NCI-H1092 (cell line): ENCODE measurements at places on chromosomes 7 and 10.
A peak's percentile ranks its signal among the peaks of the same experiment; 100 is the strongest.

- DNase-seq, result no peak
These were observed 67.3 kb downstream of the EPDR1 start for GRCh38 chr7:37987732-37988131.

GRCh38 chr10:49335364-49335972, 36.5 kb downstream of the C10orf71 start:
- no peak for DNase-seq

DNA sequence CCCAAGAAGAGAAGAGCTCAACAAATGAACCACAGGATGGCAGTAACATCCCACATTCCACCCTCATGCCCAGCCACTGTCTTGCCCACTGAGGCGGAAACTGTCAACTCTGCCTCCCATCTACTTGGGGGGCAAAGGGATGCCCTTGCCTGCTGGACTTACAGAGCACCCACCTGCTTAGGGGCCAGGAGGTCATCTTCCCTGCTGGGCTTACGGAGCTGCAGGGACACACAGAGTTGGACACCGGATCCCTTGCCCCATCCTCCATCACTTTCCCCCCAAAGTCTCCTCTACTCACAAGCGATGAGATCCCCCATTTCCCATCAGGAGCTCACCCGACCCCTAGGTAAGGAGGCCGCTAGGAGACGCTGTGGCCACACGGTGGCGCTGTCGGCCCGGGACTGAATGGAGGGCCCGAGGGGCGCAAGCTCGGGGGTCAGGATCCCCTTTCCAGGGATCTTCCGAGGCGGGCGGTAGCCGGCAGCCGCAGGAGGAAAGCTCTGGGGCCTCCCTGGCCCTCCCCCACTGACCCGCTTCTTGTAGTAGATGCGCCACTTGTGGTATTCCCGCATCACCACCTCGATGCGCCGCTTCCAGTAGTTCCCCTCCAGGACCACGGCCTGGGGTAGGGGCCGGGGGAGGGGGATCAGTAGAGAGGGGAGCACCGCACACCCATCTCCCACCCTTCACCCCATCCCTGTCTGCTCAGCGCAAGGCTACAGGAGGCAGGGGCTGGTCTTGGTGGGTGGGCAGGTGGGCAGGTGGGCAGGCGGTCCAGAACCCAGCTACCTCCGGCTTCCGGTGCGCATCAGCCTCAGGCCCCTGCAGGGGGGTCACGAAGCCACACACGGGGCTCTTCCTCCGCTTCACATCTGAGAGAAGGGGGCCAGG, 17.3 kb downstream of the MLXIPL start:
- peak; percentile 63 for DNase-seq

DNA sequence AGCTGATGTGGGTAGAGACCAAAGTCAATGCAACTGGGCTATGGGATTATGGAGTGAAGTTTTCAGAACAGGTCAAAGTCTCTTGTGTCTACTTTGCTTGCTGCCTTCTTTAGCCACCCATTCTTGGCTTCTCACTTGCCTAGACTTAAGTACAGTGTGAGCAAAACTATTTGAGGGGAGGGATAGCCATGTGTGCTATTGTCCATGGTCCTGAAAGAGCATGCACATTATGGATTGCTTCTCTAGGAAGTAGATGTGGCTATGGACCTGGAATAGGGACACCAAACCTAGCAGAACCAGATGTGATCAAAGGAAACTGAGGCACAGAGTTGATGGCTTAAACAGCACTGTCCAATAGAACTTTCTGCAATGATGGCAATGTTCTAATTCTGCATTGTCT, 81.9 kb upstream of the ZNF800 start:
- no peak for DNase-seq

DNA sequence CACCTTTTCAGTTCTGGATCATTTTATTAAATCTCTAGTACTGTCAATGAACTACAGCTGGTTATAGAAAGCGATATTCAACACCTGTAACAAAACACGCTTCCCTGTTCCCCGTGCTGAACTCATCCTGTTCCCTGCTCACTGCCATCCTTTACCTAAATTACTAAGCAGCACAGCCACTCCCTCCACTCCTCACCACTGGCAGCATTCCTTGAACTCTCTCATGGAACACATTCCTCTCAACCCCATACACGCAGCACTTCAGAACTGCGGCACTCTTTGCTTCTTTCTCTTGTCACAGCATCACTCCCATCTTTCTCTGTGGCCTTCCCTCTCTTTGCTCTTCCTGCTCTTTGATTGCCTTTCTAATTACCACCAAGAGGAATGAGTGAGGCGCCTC, 27.4 kb downstream of the RELN start:
- DNase-seq, result no peak

- DNase-seq, result no peak
These were observed 786 bp downstream of the ATP5F1C start for GRCh38 chr10:7788639-7789286.

DNA sequence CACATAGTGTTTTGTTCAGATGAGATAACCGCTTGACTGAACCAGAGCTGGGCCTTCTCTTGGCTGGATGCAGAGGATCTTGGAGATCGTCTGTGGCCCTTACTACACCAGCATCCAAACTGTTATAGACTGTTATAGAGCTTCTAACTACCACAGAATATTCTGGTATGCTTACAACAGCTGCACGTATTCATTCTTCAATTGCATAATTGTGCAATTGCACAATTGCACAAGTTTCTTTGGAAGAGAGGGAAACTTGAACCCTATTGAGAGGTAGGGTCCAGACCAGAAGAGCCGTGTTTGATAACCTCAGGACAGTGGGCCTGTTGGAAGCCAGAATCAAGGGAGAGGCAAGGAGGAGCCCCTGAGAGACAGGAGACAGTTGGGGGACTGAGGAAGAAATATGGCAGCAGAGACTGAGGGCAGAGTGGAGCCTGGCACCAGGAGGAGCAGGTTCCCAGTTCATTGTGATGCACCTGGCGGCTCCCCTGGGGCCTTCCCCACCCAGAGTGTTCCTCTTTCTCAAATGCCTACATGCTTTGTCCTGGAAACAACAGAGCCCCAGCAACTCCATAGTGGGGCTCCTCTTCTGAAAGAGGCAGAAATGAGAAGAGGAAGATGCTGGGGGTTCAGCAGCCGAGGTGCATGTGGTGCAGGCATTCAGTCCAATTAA, 64.1 kb downstream of the PTPRZ1 start:
- no peak for DNase-seq
